ENCODE measurements at places on chromosomes 4 and X.

DNA sequence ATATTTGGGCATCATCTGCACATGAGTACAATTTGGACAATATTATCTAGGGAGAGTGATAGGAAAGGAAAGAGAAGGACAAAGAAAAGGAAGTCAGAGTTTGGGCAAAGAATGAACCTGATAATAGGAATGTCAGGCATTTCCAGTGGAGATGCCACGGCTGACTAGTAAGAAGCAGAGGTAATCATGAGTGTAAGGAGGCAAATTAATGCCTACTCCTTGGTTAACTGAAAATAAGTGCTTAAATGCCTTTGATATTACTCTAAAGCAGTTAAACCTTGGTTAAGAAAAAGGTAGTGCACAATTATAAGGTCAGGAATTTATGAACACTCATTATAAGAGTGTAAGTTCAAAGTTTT, 99.2 kb upstream of the DDIT4L start:
- DNase-seq = peak; percentile 78

GRCh38 chr4:105225500-105225899, 78.8 kb downstream of the TET2 start:
- no peak for DNase-seq

- DNase-seq = no peak
Measured at GRCh38 chr4:58833126-58833525, 1722.9 kb upstream of the IGFBP7 start.

DNA sequence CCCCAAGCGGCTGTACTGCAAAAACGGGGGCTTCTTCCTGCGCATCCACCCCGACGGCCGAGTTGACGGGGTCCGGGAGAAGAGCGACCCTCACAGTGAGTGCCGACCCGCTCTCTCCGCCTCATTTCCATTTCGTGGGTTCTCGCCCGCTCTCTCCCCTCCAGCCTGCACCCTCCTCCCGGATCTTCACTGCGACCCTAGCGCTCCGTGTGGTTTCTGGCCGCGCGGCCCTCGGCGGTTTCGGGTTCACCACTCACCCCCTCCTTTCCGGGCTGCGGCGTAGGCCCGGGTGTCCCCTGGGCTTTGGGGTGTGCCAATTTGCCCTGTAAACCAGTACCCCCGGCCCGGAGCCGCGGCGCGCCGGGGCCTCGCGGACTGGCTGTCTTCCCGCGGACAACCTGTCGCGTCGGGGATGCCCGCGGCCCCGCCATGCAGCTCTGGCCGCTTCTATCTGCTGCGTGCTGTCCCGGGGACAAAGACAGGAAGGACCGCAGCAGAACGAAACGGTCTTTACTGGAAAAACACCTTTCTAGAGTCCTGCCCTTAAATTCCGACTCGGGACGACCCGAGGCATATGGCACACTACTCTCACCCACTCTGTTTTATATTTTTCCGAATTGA, 737 bp downstream of the FGF2 start:
- peak; percentile 10 for DNase-seq

DNA sequence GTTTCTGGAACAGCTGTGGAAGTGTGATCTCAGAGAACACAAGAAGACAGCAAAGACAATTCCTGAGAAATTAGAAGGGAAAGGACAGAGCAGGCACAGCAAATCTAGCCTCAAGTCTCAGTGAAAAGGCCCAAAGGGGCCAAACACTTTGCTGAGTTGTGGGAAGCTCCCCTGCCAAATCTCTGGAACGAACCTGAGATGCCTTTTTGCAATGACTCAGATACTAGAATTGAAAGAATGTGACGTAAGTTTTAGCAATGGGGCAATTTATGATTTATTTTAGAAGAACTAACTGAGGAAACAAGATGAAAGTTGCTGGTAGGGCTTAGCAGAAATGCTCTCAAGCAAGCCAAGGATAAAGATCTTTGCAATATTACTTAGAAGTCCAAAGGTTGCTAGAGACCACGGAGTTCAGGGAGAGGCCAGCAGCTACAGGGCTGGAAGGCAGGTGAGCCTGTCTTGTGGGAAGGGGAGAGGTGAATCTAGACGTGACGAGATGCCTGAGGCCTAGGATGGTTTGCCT, 92.8 kb downstream of the AMELX start:
- no peak for DNase-seq

- no peak for DNase-seq
Measured at GRCh38 chrX:78496483-78496882, 162.6 kb downstream of the RTL3 start.

GRCh38 chr4:18858229-18858922, 836.8 kb upstream of the LCORL start:
- no peak for DNase-seq

DNA sequence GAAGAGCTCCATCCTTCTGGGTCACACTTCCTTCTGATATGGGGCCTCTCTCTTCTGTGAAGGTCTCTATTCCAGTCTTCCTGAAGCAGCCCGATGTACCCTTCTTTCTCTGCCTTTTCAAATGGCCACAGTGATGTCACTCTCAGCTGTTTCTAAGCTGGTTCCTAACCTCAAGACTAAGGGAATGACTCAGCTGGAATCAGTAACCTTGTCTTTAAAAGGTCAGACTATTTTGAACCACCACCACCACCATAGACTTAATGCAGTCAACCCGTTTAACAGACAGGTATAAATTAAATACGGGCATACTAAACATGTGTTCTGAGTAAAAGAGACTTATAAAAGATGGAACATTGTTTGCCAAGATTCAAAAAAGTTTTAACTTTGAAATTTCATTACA, 121.0 kb downstream of the PPA2 start:
- no peak for DNase-seq

GRCh38 chr4:74297539-74297938, 10.7 kb upstream of the EPGN start:
- no peak for DNase-seq

DNA sequence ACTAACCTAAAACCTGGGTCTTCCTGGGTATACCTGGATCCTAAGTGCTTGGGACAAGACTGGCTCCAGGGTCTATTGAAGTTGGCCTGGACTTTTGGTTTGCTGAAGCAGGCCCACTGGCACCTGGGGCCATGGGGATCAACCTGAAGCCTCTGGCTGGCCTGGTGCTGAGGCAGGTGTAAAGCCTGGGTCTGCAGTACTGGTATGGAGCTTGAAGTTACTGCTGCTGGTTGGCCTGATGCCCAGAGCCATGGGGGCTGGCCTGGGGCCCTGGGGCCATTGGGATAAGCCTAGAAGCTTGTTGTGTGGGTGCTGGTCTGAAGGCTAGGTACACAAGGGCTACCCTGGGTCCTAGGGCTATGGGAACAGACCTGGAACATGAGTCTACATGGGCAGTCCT, 743.2 kb upstream of the GRIA3 start:
- DNase-seq = no peak

DNA sequence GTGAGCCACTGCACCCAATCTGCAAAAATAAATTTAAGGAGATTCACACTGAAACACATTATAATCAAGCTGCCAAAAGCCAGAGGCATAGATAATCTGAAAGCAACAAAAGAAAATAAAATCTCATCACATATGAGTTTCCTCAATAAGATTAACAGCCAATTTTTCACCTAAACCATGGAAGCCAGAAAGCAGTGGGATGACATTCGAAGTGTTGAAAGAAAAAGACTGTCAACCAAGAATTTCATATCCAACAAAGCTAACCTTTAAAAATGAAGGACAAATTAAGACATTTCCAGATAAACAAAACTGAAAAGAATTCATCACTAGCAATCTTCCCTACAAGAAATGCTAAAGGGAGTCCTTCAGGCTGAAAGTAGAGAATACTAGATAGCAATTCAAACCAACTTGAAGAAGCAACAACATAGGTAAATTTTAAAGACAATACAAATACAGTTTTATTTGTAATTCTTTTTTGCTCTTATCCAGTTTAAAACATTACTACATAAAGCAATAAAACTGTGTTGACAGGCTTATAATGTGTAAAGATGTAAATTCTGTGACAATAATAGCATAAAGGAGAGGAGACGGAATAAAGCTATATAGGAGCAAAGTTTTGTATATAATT, 23.1 kb upstream of the KLHL8 start:
- DNase-seq = peak; percentile 9

DNA sequence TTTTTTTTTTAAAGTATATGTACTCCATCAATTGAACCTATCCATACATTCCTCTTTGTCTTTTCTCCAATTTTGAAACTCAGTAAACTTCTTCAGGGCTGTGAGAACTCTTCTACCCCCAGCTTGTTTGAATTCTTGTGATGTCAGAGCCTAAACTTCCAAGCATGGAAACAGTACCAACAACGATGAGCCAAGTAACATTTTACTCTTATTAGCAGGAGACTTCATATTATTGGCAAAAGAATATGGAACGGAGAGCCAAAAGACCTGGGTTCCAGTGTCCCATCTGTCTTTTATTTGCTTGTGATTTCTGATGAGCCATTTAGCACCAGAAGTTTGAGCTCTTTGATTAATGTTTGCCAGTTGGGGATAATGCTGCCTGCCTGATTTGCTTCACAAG, 5.3 kb downstream of the DIAPH2 start:
- no peak for DNase-seq

- no peak for DNase-seq
Measured at GRCh38 chrX:150547375-150548115, 20.9 kb upstream of the MTM1 start.

- DNase-seq = no peak
Measured at GRCh38 chr4:172980219-172980618, 188.4 kb upstream of the GALNT7 start.

- no peak for DNase-seq
Measured at GRCh38 chr4:56066493-56066892, 117.7 kb downstream of the CEP135 start.

DNA sequence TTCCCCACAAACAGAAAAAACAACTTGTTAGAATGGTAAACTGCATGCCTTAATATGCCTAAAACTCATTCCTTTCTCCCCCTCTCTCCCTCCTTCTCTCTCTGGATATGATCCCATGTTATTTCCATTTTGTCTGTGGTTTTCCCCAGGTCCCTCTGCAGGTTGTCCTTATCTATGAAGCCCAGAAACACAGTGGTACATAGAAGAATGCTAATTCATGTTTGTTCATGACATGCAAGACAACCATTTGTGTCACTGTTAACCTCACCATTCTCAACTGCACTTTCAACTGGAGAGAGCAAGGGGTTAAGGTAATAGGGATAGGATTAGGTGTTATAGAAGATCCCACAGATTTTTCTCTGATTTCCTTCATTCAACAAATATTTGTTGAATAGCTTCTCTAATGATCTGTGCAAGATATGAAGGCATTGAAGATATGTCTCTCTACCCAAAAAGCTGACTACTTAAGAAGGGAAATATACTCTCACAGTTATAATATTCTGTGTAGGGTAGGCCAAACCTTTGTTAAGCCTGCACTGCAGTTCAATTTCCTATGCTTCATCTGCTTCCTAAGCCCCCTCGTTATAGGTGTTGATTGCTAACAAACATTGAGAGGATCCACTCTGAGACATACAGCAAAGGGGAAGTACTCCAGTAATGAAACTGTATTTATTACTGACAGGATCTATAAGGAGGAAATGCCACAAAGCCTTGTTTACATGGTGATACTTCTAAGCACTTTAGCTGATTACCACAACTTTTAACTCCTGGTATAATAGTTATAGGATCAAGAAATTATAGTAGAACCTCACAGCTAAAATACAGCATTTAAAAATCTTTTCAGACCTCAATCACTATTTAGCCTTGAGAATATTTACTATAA, 96.1 kb downstream of the FRYL start:
- DNase-seq = no peak

DNA sequence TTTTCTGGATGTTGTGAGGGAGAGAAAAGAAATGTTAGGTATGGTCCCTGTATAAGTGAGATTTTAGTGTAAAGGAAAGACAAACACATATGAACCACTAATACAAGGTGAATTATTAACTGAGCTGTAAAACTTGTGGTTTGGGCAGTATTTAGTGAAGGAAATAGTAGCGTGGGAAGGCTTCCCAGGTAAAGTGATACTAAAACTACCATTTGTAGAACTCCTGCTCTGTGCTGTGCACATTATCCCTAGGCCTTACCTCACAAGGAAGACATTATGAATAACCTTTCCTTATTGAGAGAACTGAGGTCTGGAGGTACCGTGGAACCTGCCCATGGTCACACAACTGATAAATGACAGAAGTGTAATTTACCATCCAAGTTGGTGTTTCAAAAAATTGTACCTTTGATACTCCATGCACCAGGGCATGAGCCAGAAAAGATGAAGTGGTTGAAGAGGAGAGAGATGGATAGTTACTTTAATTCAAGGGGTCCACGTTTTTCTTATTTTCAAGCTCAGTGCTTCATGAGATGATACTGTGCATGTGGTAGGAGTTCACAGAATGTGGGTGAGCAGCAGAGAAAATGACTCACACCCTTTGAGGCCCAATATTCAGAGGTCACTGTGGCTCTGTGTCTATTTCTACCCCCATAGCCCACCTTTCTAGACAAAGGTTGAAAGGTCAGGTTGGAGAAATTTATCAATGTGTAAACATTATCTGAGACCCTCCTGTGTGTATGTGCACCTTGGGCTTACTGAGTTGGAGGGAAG, 2.6 kb upstream of the VSIG4 start:
- no peak for DNase-seq

- DNase-seq = no peak
Measured at GRCh38 chr4:135144498-135144897, 942.9 kb upstream of the PABPC4L start.

GRCh38 chr4:128802680-128803628, 6.5 kb upstream of the JADE1 start:
- no peak for DNase-seq

- no peak for DNase-seq
Measured at GRCh38 chr4:128663325-128663724, 146.2 kb upstream of the JADE1 start.

GRCh38 chrX:68940601-68941000, 111.8 kb downstream of the EFNB1 start:
- DNase-seq = no peak

- peak; percentile 14 for DNase-seq
Measured at GRCh38 chr4:117293784-117294183, 208.4 kb upstream of the TRAM1L1 start.

DNA sequence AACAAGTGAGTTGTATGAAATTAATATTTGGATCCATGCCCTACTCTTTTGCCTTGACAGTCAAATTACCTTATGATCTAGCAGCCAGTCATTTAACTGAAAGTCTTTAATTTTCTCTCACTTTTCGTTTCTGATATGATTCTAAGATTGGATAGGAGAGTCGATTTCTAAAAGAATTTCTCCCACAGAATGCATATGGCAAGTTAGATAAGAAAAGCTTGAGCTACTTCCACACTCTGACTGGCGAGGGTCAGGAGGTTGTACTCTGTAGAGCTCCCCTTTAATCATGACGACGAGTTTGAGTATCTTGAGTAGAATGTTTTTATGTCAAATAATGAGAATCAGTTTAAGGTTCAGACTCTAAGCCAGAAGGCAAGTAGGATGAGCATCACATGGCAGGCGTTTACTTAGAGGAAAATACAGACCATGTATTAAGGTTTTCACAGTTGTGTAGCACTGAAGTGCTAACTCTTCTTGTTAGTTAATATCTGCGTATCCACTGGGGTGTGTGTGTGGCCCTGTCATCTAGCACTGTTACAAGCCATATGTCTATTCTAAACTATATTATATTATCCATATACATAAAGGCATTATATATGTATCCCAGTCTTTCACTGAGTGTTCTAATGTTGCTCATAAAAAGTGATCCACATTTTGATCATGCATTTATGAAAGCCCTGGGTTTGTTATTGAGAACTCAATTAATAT, 37.8 kb downstream of the LRP2BP start:
- no peak for DNase-seq

GRCh38 chr4:1547856-1548826, 136.0 kb downstream of the FAM53A start:
- DNase-seq = no peak
